ENCODE measurements at places on chromosomes 12 and 14.

GRCh38 chr14:104135121-104135903 lies 3.1 kb upstream of the KIF26A start:
- DNase-seq: no peak

DNA sequence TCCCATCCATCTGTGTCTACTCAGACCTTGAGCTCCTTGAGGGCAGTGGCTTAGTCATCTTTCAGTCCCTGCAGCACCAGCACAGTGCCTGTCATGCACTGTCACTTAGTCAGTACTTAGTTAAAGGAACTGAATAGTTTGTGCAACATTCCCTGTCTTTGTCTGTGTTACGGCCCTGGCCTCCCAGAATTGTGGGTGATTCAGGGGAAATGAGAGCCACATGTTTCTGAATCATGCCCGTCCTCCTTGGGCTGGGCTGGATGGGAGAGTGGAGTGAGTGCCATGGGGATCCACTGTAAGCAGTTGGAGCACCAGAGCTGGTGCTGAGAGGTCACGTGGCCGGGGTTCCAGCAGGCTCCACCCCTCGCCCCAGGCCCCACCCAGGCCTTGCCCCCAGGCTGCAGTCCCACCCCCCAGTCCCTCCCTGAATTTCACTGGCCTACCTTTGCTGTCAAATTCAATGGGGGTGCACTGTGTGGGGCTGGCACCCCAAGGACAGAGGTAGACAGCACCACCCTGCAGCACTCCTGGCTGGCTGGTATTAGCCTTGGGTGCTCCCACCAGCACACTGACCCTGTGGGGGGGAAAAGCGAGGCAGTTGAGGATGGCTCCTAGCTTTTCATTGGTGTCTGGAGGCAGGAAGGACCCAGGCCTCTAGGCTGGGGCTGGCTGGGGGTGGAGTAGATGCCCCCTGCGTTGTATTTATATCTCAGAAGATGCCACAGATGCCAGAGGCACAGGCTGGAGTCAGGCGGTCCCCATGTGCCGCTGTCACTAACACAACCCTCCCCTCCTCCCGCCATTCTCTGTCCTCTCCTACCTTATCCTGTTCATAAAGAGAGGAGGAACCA lies 7.5 kb downstream of the ITGA5 start:
- DNase-seq: no peak

DNA sequence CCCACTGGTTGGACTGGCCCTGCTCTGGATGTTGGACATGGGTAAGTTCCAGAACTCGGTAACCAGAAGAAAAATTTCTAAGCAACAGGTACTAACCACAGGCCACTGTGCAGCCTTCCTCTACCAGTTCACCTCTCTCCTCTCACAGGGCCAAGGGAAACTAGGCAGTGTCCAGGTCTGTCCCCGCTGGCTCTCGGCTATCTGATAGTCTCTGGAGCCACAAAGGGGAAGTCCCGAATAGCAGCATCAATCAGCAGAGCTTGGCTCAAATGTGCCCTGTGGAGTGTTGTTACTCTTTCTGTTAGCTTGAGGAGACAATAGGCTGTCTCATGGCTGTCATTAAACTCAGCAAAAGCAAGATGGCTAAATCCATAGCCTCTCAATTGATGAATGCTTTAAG lies 73.2 kb downstream of the TSPAN11 start:
- DNase-seq: no peak

DNA sequence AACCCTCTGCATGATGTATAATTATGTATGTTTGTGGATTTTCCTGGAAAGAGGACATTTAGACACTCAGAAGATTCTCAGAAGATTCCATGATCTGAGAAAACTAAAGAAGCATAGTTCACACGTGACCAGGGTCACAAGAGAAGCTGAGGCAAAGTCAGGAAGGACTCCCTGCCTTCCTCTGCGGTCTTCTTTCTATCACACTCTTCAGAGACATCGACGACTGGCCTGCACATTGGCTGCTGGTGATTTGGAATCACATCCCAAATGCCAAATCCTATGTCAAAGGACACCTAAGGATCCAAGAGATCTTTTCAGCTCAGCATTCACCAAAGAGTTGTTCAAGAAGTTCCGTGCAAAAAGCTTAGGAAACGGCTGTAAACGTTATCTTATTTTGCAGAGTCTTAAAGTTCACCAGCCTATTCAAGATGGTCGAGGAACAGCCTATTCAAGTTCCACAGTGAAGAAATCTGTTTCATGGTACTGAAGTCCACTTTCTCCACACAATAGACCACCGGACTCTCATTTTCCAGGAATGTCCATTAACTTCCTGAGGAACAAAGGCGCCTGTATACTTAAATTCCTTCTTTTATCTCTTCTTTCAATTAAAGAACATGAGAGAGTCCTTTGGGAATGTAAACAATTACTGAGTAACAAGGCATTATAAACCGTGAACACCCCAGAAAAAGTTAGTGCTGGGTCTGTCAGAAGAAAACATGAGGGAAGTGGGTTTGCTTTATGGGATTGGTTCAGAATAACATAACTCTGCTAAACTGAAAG lies 42.1 kb downstream of the IGF1 start:
- DNase-seq: no peak

GRCh38 chr14:100988956-100989355 lies 85.4 kb upstream of the RTL1 start:
- DNase-seq: no peak

GRCh38 chr14:34369648-34370030 lies 92.4 kb downstream of the SPTSSA start:
- DNase-seq: no peak

DNA sequence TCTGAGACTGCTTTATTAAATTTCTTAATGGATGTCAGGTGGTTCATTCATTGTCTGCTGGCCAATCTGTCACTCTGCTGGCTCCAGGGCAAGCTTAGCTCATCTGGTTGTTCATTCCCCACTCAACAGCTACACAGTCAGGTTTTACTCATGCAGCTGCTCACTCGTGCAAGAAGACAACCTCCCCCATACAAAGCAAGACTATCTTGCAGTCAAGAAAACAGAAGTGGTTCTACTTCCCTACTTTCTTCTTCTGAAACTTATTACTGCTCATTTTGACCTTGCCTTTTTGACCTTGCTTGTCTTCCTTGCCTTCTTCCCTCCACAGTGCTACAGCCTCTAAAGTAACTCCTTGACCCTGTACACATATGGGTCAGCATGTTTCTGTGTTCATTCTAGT lies 277.9 kb downstream of the SSPN start:
- no peak for DNase-seq

DNA sequence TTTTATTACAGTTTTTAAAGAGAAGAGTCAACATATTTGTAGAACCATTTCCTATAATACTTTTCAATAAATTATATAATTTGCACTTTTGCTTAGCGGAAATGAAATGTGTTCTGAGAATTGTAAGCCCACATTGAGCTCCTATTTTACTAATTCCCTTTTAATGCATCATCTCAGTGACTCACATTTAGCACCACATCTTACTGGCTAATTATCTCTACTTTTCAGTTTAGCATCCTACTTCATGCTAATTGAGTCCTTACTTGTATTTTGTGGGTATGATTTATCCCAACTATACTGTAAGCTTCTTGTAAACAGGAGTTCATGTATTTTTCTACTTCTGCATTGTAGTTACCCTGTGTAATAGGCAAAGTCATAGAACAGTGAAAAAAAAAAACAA lies 67.5 kb downstream of the TMX1 start:
- DNase-seq: no peak

- peak; percentile 26 for DNase-seq
These were observed 532 bp downstream of the FKBP11 start for GRCh38 chr12:48924617-48925303.

- DNase-seq: peak; percentile 50
These were observed 168.0 kb downstream of the DACT1 start for GRCh38 chr14:58805605-58806409.

- DNase-seq: no peak
These were observed 311.9 kb downstream of the CACNA1C start for GRCh38 chr12:2364631-2365051.

DNA sequence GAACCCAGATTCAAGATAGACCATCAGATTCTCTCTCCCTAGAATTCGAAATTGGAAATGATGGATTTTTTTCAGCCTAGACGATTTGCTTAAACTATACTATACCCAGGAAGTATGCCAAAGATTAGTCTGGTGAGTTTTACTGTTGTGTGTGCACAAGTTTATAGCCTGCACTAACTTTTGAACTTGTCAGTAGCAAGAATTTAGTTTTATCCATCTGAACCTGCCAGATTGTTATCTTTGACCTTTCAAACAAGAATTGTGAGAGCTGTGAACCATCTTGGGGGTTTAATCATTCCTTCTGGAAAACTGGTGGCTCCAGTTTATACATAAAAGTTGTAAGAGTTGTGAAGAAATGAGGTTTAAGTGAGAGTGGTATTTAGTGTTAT lies 243.5 kb upstream of the DAAM1 start:
- DNase-seq: no peak

GRCh38 chr14:35215110-35215813 lies 76.9 kb upstream of the PSMA6 start:
- peak; percentile 32 for DNase-seq

DNA sequence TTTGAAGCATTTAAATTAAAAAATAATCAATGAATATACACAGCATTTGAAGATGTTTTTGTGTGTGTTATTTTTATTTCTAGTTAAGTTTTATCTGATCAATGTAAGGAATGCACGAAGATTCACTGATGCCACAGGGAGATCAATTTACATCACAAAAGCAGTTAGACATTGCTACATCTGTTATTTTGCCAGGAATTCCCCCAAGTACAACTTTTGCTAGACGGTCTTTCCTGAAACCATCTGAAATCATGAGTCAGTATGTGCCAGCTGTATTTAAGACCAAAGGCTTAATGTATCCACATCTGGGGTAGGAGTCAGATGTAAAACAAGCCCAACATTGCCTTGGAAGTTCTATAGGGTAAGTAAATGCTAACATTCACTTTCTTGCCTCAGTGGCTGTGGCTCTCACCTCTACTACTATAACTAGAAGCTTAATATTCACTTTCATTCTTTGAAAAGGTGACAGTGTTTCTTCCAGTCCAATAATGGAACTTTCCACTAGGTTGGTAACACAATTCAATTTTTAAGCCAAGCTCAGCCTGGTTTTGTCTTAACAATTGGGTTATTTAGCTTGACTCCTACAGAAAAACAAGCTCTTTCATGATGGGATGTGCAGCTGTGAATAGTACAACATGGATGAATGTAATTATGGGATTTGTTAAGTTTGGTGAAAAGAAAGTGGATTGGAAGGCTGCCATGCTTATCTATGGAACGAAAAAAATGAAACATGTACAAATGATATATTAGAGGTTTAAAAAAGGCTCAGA lies 385.4 kb upstream of the TMEM132C start:
- no peak for DNase-seq

DNA sequence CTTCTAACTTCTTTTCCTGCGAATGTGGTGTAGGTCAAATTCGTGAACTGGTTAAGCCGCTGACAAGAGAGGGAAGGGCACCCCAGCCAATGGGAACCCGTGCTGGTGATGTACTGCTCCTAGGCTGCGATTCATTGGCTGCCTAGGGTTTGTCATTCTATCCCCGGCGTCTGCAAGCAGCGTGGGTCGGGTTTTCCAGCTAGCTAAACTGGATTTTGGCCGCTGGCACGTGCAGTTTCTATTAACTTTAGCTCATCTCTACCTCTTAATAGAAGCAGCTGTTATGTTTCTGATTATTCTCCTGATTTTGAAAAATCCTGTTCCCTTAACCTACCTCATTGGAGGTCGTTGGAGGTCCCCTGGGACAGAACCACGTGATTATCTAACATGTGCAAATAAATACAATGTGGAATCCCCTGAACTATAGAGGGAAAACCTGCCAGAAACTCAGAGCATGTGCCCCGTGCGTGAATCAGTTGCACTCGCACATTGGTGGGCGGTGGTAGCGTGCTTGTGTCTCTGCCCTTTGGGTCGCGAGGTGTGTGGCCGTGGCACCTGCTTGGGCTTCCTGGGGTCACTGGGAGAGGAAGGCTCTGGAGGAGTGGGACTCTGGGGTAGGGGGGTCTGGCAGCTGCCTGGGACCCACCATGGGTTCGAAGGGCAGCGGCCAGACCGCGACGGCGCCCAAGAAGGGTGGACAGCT lies 876 bp upstream of the PPM1A start:
- DNase-seq: peak; percentile 87

- DNase-seq: no peak
These were observed 160.9 kb upstream of the ABCD2 start for GRCh38 chr12:39780411-39780912.

- no peak for DNase-seq
These were observed 202.5 kb upstream of the LRIG3 start for GRCh38 chr12:59122784-59123183.

GRCh38 chr14:75279153-75279762 lies 630 bp downstream of the FOS start:
- no peak for DNase-seq

- no peak for DNase-seq
These were observed 18.7 kb downstream of the NPC2 start for GRCh38 chr14:74474376-74474775.

DNA sequence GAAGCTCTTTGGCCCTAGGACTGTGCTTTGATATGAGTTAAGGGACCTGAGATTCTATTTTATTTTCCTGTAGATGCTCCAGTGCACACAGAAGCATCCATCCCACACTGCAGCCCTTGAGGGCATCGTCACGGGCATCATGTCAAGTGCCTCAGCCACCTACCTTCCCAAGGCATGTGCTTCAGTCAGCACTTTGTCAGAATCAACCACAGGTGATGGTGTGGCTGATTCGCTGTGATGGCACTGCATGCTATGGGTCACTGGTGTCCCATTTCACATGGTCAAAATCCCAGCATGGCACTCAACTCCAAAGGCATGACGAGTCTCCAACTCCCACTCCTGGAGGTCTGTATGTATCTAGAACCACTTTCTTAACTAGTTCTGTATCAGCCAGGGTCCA lies 100.8 kb downstream of the AACS start:
- DNase-seq: no peak

- DNase-seq: no peak
These were observed 63.8 kb downstream of the RIN3 start for GRCh38 chr14:92577321-92577742.

- no peak for DNase-seq
These were observed 257.4 kb downstream of the ZFP36L1 start for GRCh38 chr14:68535404-68536017.

DNA sequence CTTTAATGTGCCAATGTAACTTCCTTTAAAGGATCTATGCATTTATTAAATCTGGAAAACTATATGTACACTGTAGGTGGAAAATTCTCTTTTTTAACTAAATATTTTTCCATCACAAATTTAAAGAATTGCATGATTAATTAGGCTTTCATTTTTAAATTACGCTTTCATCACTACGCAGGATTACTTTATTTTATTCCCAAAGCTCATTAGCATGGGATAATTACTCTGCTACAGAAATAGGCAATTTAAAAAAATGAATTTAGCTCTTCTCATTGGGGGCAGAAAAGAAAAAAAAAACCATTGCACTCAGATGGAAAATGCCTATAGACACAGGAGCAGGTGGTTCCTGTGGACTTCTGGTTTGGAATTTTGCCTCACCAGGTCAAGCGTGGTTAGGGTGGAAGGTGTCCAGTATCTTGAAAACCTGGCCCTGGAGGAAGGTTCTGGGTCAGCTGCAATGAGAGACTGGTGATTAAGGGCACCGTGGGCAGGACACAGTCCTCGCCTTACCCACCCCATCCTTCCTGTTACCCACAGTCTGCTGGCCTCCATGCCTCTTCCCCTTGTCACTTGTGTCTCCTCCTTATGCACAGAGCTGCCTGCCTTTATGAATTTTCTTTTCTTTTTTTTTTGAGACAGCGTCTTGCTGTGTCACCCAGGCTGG lies 17.3 kb upstream of the RIN3 start:
- no peak for DNase-seq

Data from left renal pelvis (tissue), 4 donors.